T-cell (primary cell): ENCODE measurements at places on chromosomes 13 and 19. TPM values are rescaled to one million over a fixed set of nuclear protein-coding genes. Genes with fewer than 3 reads are reported as not detected.

GRCh38 chr19:47895165-47895782 lies 9.2 kb upstream of the SULT2A1 start:
- no peaks in the 10 kb centered on the region for H3K4me1 ChIP-seq
- DNase-seq, result no peak
- peaks cover 2% of the 10 kb centered on the region for H3K27me3 ChIP-seq
- H3K27ac ChIP-seq, result no peak overlapping the region
- H3K4me3 ChIP-seq, result no peak overlapping the region

GRCh38 chr19:47564081-47564480 lies 8.9 kb downstream of the ZNF541 start:
- no peak overlapping the region for H3K27ac ChIP-seq
- DNase-seq, result no peak
- no peaks in the 10 kb centered on the region for H3K36me3 ChIP-seq
- H3K4me3 ChIP-seq, result no peak overlapping the region
- H3K4me1 ChIP-seq, result no peaks in the 10 kb centered on the region

GRCh38 chr13:49869519-49869918 lies 66.6 kb downstream of the SPRYD7 start:
- no peak overlapping the region for H3K4me3 ChIP-seq
- no peak for DNase-seq
- no peaks in the 10 kb centered on the region for H3K4me1 ChIP-seq
- no peaks in the 10 kb centered on the region for H3K27me3 ChIP-seq

DNA sequence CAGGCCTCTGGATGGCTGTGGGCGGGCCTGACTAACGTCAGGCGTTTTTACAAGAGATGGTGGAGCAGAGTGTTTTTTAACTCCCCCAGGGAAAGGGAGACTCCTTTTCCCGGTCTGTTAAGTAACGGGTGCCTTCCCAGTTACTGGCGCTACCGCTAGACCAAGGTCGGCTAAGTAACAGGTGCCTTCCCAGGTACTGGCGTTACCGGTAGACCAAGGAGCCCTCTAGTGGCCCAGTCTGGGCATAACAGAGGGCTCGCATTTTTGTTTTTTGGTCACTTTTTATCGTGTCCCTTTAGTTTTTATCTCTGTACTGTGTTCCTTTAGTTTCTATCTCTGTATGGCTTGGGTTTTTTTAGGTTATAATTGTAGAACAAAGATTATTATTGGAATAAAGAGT lies 10.0 kb downstream of the ZNF383 start:
- no peaks in the 10 kb centered on the region for H3K4me1 ChIP-seq
- no peak overlapping the region for H3K4me3 ChIP-seq
- DNase-seq, result peak; percentile 11
- no peaks in the 10 kb centered on the region for H3K27me3 ChIP-seq
- H3K27ac ChIP-seq, result no peak overlapping the region

Gene FCER2
- 2.5 TPM for total RNA-seq

- no peaks in the 10 kb centered on the region for H3K36me3 ChIP-seq
- no peaks in the 10 kb centered on the region for H3K4me1 ChIP-seq
- no peak overlapping the region for H3K27ac ChIP-seq
- peaks cover 69% of the 10 kb centered on the region for H3K27me3 ChIP-seq
- H3K4me3 ChIP-seq, result no peak overlapping the region
- DNase-seq, result no peak
Observed at GRCh38 chr19:29565171-29565570, 39.4 kb downstream of the VSTM2B start.

DNA sequence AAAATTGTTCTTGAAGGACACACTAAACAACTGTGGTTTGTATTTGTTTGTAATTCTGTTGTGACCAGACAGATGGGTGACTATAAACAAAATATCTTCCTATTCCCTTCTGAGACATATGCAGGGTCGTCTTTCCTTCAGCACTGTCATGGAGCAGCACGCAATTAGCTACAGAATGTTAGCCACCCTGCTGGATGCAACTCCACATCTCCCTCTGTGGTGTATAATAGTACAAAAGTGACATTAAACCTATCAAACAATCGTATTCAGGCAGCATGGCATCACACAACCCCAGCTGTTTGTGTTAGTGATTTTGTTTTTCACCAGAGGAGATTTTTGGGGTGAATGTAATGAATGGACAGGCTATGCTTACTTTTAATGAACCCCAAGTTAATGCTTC lies 146.2 kb downstream of the GPC6 start:
- no peak overlapping the region for H3K27ac ChIP-seq
- no peak overlapping the region for H3K4me3 ChIP-seq
- H3K36me3 ChIP-seq, result no peaks in the 10 kb centered on the region
- no peaks in the 10 kb centered on the region for H3K27me3 ChIP-seq
- no peak for DNase-seq

Gene CACNG8
- total RNA-seq, result not detected

Gene ZNF529
- 33.6 TPM for total RNA-seq

Gene ELAVL3
- total RNA-seq, result 0.47 TPM

DNA sequence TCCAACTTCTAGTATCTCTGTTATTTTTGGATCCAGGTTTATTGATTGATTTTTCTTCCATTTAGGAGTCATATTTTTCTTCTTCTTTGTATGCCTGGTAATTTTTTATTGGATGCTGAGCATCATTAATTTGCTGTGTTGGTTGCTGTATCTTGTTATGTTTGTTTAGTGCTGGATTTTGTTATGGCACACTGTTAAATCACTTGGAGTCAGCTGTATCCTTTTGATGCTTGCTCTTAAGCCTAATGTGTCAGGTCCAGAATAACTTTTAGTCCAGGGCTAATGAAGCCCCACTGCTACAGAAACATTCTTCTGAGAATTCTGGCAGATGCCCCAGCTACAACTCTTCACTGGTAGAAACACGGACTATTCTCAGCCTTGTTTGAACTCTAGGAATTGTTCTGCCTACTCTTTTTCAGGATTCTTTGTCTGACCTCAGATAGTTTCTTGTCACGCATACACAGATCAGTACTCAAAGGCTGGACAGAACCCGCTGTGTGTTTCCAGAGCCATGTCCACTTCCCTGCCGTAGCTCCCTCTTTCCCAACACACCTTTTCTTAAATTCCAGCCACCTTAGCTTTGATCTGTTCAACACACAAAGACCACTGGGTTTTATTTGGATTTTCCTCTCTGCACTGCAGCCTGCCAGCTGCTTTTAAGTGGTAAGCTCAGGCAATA lies 137.1 kb upstream of the WASF3 start:
- H3K27me3 ChIP-seq, result peaks cover 5% of the 10 kb centered on the region
- no peak for DNase-seq
- no peaks in the 10 kb centered on the region for H3K36me3 ChIP-seq
- H3K27ac ChIP-seq, result no peak overlapping the region
- H3K4me3 ChIP-seq, result no peak overlapping the region
- H3K4me1 ChIP-seq, result no peaks in the 10 kb centered on the region

DNA sequence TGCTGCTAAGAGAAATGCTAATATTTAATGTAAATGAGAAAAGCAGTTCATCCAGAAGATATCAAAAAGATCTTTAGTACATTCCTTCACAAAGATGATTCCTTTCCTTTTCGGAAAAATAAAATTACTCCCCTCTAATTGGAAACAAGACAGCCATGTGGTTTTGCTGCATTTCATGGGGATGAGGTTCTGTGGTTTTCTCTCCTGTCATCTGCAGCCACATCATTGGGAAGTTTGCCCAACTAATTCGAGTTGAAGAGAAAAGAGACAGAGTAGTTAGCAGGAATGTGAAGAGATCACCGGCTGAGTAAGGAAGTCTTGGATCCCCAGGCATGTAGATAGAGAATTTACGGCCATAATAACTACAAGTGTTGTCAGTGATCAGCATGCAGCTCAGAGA lies 122.1 kb downstream of the CYSLTR2 start:
- H3K36me3 ChIP-seq, result no peaks in the 10 kb centered on the region
- no peak overlapping the region for H3K4me3 ChIP-seq
- no peak overlapping the region for H3K27ac ChIP-seq
- DNase-seq, result no peak

GRCh38 chr19:47786566-47786965 lies 8.1 kb downstream of the SELENOW start:
- no peak overlapping the region for H3K27ac ChIP-seq
- H3K4me1 ChIP-seq, result peaks cover 7% of the 10 kb centered on the region
- DNase-seq, result no peak

Gene CD79A
- total RNA-seq, result 15.9 TPM

Gene FAM174C
- 67.6 TPM for total RNA-seq

Gene RFPL4AL1
- not detected for total RNA-seq
